Central memory CD4-positive, alpha-beta T cell (primary cell): ENCODE measurements at places on chromosomes 13 and 19.

DNA sequence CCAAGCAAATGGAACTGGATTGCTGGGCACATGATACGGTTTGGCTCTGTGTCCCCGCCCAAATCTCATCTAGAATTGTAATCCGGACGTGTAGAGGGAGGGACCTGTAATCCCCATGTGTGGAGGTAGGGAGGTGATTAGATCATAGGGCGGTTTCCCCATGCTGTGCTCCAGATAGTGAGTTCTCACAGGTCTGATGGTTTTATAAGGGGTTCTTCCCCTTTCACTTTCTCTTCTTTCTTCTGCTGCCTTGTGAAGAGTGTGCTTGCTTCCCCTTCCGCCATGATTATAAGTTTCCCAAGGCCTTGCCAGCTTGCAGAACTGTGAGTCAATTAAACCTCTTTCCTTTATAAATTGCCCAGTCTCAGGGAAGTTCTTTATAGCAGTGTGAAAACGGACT, 32.6 kb upstream of the MTIF3 start:
- no peak for DNase-seq

DNA sequence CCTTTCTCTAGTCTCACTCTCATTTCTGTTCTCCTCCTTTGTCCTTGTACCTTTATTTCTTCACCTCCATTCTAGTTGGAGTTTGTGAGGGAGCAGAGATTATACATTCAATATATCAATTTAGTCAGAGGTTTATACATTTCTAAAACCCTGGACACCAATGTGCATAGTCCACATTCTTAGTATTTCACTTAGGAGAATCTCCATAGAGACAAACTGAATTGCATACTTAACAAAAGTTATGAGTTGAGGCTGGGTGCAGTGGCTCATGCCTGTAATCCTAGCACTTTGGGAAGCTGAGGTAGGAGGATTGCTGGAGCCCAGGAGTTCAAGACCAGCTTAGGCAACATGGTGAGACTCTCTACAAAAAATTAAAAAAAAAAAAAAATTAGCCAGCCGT, 45.3 kb downstream of the DNAJC3 start:
- DNase-seq = no peak

DNA sequence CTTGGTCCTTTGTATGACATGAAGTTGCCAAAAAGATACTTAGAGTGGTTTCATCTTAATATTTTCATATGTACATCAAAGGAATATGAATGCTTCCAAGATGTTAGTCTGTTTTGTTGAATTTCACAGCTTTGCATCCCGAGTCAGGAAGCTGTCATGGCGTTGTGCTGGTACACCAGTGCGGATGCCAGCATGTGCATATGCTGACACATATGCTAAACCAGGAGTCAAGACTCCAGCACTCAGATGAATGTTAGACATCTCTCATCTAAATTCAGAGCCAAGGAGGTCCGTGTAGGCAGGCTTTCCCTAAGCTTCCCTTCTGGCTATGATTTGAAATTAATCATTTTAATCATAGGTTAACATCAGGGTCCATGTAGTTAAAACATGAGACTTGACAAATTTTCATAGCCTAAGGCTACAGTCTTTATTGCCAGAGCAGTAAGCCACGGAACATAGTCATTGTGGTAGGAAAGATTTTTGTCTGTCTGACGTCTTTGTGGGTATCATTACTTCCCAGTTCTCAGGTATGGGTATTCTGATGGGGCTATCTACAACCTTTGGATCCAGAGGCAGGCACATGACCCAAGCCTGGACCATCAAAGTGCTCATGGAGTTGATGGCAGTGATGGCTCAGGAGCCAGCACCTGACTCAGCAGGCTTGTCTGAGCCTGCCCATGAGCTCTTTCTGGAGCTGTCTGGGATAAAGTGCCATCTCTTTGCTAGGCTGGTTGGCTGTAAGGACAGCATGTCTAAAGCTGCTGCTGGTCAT, 246.1 kb downstream of the KCNRG start:
- no peak for DNase-seq

- no peak for DNase-seq
These were observed 571.1 kb downstream of the MYO16 start for GRCh38 chr13:109200556-109200955.

DNA sequence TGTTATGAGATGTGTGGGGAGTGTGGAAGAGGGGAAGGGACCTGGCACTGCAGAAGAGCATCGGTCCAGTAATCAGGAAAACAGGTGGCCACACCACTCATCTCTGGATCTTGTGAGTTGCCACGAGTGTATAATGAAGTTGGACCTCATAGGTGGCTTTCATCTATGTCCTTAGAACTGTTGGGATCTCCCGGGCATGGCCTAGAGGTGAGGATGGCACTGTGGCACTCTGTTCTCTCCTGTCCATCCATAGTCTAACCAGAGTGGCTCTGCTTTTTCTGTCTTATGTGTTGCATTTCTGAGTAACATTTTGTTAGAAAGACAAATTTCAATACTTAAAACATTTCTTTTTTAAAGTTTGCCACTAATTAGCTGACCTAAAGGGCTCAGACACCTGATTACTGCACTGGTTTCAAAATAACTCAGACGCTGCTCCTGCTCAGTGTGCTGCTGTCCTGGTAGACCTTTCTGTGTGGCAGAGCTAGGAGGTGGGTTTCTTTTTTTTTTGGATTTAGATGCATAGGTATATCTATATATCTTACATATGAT, 5.5 kb downstream of the CNMD start:
- no peak for DNase-seq

DNA sequence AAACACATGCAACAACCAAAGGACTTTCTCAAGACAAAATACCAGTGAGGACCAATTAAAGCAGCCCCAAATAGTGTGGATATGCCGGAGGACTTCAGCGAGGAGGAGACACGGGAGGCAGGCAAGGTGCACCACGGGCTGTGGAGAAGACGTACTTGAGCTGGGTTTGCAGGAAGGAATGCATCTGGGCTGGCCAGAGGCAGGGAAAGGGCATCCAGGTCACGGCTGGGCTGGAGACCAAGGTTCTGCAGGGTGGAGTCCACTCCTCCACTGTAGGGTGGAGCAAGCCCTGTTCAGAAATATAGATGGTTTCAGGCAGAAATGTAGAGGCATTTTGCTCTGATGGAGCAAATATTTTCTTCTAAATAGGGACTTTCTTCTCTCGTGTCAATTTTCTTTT, 36.6 kb upstream of the MEDAG start:
- DNase-seq = no peak

DNA sequence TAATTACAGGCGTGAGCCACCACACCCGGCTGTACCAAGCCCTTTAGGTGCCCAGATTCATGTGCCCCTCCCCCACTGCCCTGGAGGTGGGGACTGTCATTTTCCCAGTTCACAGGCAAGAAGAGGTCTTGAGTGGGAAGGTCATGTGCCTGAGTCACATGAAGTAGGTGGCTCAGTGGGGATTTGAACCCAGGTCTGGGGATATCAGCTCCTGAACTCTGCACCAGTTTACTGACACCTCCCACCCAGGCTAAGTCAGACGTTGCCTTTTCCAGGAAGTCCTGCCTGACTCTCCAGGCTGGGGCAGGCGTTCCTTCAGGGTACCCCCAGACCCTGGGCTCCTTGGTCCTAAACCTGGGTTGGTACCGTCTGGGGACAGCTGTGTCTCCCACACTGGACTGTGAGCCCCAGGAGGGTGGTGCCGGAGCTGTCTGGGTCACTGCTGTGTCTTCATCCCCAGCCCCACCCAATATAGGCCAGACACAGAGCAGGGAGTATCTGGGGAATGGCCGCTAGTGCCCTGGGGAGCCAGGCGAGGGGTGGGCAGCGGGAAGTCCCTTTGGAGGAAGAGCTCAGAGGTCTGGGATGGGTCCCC, 8.6 kb downstream of the VASP start:
- DNase-seq = no peak

DNA sequence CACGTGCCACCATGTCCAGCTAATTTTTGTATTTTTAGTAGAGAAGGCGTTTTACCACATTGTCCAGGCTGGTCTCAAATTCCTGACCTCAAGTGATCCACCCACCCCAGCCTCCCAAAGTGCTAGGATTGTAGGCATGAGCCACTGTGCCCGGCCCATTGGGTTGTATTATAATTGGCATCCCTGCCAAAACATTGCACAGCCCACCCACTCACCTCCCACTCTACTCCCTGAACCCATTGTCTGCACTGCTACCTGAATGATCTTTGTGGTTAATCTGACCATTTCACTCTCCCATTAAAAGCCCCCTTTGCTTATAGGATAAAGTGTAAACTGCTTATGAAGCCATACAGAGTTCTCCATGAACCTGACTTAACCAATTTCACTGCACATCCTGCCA, 26.3 kb upstream of the KCTD12 start:
- DNase-seq = no peak
